ENCODE measurements at places on chromosomes 5 and 9.

DNA sequence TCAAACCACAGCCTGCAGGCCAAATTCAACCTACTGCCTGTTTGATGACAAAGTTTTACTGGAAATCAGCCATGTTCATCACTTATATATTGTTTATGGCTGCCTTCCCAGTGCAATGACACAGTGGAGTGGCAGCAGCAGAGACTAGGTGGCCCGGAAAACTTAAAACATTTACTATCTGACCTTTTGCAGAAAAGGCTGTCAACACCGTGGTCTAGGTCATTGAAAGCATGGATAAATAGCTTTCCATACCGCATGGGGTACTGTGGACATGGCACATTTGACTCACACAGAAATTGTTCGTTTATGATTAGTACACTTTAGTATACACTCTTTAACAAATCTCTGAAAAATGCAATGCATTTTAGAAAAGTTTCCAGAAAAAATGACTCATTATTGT is 298.3 kb upstream of the EFNA5 start:
- peak; percentile 29 for DNase-seq

DNA sequence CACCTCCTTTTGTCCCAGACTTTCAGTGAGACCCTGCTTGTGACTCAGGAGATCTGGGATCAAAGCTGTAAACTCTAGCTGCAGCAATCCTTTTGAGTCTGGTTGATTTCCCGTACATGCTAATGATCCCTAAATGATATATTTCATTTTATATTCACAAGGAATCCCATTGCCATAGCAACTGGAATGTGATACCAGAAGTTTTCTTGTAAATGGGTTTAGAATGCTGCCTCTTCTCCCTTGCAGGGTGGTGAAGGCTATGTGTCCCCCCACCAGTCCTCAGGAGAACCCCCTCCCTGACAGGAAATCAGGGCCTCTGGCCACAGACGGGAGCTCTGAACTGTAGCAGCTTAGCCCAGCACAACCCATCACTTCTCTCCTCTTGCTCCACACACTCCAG is 215.0 kb downstream of the FSTL4 start:
- DNase-seq: no peak

- DNase-seq: no peak
Observed at GRCh38 chr9:137762414-137763061, 115.0 kb upstream of the CACNA1B start.

DNA sequence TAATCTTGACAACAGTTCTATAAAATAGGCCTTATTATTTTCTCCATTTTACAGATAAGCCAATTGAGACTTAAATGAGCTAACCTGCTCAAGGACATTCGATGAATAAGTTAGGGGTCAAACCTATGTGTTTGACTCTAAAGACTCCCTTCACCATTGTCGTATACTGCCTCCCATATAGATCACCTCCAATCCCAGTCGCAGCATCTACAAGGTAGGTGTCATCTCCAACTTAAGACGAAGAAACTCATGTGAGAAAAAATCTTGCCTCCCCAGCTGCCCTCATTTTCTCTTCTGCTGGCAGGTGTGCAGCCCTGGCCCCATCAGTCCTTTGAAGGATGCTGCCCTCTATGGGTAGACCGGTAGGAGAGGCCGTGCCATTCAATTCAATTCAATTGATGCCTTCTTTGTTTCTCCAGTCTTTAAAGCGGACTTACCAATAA is 75.2 kb upstream of the SMARCA2 start:
- DNase-seq: no peak

DNA sequence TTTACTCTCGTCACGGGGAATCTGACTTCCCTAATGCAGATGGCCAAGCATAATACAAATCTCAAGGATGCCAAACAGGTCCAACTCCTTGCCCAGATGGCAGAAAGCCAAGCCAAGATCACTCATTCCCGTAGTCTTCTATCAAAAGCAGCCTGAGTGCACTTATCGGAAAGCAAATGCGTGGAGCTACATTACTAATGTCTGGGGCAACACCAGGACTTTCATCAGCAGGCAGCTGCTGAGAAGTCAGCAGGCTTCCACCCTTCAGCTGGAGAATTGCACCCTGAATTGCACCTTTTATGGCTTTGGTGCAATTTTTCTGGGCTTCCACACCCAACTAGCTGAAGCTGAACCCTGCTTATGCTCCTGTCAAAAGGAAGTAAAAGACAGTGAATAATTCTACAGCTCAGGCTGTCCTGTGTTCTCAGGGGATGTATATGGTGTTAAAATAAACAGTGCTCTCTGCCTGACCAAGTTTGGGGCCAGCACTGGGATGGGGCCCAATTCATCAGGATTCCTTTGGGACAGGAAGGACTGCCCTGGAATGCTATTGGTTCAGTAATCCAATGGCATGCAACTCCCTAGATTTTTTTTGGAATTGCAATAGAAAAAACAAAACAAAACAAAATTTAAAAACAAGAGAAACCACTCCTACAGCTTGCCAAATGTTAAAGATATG is 92.6 kb downstream of the DPYSL3 start:
- no peak for DNase-seq

DNA sequence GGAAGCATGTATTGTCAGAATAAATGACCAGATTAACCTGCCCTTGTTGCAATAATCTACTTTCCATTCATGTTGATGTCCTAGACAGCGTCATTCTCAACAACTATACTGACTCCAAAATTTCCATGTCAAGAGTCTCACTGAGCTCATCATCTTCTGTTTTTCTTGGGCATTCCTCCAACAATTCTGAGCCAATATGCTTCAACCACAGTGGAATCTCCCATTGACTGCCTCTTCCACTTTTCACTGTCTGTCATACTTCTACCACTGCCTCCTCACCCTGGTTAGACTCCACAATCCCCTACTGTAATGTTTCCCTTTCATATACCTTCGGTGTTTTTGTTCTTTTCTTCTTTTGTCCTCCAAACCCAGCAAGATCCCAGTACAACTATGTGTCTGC is 162.8 kb downstream of the TLE1 start:
- DNase-seq: peak; percentile 30

DNA sequence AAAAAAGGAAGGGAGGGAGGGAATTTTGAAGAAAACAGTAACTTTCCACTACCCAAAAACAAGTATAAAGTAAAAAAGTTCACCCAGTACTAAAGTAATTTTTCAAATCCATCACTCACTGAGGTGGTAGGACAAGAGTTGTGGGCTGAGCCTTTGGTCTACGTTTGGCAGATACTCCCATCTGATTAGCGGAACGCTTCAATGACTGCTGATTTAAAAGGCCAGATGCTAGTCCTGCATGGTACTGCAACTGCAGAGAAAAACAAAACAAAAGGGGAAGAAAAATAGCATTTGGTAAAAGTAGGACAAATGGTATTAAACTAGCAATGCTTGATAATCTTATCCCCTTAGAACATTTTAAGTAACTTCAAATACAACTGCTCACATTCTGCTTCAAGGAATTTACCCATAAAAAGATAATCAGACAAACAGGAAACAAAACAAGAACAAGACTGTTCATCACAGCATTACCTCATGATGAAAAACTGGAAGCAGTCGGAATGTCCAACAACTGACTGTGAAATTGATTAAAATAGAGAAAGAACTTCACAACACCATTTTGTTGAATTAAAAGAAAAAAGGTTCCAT is 65.4 kb downstream of the MED27 start:
- DNase-seq: no peak

DNA sequence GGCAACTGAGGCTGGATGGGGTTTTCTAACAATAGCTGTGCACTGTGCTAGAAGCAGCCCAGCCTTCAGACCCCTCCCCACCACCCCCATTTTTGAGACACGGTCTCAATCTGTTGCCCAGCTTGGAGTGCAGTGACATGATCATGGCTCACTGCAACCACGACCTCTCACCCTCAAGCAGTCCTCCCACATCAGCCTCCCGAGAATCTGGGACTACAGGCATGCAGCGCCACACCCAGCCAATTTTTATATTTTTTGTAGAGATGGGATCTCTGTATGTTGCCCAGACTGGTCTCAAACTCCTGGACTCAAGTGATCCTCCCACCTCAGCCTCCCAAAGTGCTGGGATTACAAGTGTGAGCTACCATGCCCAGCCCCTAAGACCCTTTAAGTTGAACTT is 182.5 kb downstream of the DRD1 start:
- DNase-seq: no peak

GRCh38 chr5:151123897-151124751 is 33.5 kb downstream of the ANXA6 start:
- no peak for DNase-seq

GRCh38 chr9:15377625-15378540 is 44.8 kb upstream of the SNAPC3 start:
- no peak for DNase-seq

DNA sequence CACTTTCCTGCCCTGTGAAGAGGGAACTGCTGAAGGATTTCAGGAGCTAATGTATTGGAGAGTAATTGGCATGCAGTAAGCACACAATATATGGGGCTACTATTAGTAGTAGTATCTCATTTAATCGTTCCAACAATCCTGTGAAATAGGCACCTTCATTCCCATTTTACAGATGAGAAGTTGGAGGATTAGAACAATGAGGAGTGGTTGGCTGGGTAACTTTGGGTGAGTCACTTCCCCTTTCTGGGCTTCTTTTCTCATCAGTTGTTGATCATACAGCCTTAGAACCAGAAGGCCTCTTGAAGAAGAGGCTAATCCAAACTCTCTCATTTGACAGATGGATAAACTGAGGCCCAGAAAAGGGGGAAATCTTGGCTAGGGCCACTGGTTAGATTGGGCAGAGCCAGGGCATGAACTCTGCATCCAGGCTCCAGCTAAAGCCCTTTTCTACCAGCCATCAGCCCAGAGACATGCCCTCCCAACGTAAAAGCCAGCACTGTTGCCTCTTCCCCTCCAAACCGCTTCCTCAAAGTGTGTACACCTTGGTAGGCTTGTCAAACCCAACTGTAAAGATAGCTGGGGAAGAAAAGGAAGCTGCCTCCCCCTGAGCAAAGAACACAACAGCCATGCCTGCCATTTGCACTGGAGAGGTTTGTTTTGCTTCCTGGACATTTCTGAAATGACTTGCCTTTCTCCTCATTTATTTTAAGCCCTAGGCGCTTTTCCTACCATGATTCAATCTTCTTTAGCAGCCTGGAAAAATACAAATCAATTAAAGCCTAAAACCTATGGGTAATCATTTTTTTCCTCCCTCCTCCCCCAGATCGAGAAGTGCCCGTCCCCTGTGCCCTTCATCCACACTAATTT is 992 bp downstream of the SPACA9 start:
- DNase-seq: no peak

DNA sequence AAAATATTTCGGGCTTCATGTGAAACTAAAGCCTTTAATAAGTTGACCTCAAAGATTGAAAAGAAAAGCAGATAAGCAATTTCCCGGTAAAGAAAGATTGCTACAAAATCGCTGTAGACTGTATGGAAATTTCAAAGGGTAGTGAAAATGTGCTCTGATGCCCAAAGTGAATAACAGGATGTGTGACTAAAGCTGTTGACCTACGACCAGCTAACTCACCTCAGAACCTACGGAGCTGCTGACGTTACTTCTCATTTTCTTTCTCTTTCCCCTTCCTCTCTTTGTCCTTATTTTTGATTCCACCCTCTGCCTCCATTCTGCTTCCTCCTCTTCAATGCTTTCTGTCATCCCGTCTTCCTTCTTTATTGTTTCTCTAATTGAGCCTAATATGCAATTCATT is 103.2 kb downstream of the PDE4D start:
- DNase-seq: no peak

DNA sequence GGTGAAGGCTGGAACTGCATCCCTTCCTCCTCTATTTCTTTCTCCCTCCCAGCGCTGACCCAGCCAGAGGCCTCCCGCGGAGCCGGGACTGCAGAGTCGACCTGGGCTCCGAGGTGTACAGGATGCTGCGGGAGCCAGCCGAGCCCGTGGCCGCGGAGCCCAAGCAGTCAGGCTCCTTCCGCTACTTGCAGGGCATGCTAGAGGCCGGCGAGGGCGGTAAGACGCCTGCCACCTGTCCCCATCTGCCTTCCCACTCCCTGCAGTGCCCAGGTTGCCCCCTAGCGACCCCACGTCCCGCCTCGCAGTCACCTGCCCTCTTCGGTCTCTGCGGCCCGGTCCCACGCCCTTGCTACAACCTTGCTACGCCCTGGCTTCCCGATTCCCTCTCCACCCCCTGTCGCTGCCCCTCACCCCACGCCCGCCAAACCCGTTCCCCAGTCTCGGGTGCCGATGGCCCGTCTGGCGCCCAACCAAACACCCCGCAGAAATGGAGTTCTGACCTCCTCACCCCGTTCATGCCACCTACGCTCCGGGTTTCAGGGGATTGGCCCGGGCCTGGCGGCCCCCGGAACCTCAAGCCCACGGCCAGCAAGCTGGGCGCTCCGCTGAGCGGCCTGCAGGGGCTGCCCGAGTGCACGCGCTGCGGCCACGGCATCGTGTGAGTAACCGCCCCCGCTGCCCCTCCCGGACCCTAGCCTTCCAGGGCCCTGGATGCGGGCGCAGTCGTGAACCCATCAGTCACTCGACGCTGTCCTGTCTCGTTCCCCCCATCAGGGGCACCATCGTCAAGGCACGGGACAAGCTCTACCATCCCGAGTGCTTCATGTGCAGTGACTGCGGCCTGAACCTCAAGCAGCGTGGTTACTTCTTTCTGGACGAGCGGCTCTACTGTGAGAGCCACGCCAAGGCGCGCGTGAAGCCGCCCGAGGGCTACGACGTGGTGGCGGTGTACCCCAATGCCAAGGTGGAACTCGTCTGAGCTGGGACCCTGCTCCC is 14.1 kb downstream of the PDLIM4 start:
- DNase-seq: no peak

DNA sequence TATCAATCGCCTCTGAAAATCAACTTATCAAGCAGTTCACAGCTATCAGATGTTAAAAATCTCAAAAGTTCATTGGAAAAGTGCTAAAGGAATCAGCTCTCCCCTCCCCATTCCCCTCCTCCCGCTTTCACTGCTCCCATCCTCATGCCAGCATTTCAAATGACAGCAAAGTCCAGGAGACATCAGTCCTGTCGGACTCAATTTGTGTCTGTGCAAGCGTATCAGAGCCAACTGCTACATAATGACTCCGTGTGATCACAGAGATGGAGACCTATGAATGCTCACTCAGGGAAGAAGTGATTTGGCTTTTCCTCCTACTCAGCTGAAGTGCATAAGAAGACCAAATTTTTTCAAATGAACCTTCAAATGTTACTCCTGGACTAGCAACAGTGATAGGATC is 937.2 kb upstream of the DMAC1 start:
- no peak for DNase-seq

DNA sequence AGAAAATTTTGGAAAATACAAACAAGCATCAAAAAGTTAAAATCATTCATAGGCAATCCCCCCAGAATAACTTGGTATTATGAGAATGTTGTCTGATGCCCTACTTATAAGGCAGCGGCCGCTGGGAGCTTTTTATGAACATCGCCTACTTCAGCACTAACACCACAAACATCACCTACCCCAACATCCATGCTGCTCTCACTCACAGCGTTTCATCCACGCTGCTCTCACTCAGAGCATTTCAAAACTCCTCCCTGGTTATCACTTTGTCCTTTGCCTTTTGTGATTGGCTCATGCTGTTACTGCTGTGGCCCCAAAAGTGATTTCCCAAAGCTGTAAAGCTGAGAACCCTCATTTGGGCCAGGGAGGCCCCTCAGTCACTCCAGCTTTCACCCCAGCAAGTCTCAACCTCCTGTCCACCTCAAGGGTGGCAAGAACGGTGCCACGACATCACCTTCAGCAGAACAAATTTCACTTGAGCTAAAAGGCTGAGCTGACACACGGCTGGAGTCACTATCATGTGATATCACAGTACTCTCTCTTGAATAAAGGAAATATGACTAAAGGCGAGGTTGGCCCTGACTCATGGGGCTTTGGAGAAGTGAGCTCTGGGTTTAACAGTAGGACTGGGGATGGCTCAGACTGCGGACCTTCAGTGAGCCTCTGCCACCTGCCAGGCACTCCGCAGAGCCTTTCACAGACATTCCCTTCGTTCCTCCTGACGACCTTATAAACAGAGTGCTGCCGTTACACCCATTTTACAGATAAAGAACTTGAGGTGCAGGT is 25.2 kb downstream of the SHC3 start:
- DNase-seq: peak; percentile 47

- no peak for DNase-seq
Observed at GRCh38 chr9:106921341-106921899, 58.5 kb downstream of the ZNF462 start.

Data from amniotic stem cell (primary cell).